ENCODE measurements at places on chromosomes 2 and 18.

GRCh38 chr2:132979339-132980093 is 309.5 kb upstream of the LYPD1 start:
- DNase-seq = no peak

DNA sequence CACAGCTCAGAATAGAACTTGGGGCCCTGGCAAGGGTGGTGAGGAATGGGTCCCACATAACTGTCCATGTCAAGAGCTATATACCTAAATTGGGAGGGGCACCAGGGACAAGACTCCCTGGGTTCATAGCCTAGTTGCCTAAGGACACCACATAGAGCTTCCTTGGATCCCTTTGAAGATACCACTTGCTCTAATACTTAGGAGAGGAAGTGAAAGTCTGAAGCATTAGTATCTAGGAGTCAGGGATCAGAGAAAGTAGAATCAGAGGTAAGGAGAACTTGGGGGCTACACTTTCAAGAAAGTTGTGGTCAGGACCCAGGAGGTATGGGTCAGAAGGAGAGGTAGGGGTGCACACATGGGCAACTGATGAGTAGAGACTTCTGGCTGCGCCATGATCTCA is 318.2 kb upstream of the SLC39A10 start:
- DNase-seq = no peak

DNA sequence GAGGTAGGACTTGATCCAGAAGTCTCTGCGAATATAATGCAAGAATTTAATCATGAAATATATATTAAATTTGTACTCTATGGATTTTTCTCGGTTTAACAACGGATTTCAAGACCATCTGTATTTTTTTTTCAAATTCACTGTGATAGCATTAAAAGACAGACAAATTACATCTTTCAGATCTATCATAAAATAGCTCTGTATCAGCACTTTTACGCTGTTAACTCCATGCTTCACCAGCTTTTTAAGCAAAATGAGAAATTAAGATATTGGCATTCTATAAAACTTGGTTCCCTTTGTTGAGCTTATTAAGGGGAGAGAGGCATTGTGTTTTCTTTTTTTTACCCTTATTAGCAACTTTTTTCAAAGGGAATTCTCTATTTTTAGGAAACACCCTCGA is 1377.6 kb upstream of the NXPH2 start:
- DNase-seq = no peak

DNA sequence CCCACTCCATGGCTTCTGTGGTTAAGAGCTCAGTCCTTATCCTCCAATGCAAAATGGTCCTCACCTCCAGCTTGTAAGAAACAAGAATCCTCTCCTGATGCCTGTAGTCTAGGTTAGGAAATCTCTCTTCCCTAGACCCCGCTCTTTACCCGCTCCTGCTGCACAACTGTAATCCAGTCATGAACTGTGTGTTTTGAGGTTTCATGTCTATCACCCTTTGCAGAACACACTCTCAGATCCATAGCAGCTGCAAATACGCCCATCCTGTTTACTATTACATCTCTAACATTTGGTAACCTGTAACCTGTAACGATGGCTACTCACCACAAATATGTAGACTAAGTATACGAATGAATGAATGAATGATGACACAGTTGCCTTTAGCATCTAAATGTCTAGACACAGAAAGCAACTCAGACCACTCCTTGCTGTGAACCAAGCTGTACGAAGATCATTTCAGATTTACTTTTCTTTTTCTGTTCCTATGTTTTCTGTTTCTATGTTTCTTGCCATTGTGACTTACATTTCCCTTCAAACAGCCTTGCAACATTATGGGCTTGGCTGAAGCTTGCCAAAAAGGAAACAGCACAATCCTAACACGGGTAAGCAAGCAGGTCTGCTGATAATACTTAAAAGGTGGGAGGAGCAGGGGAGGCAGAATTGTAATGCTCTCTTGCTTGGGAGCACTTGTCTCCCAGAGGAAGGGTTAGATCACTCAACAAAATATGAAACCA is 53.7 kb downstream of the EPHA4 start:
- DNase-seq = no peak

- DNase-seq = no peak
Measured at GRCh38 chr2:58900246-58901027, 659.3 kb upstream of the FANCL start.

GRCh38 chr2:170675701-170676100 is 39.4 kb upstream of the SP5 start:
- DNase-seq = no peak

- peak; percentile 1 for DNase-seq
Measured at GRCh38 chr2:52034706-52035105, 1002.8 kb upstream of the NRXN1 start.

DNA sequence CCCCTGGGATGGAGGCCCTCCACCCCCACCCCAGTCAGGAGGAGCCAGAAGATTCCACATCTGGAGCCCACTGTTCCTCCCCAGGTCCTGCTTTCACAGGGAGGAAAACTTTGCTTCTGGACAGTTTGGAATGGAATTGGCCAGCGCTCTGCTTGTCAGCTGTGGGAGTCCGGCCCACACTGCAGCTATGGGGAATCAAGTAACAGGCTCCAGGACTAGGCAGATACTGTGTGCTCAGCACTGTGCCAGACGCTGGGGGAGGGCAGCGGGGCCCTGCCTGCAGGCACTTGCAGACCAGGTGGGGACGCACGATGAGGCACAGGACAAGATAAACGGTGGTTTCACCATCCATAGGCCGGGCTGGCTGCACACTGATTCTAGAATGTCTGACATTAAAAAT is 114.0 kb downstream of the STPG4 start:
- DNase-seq = no peak

DNA sequence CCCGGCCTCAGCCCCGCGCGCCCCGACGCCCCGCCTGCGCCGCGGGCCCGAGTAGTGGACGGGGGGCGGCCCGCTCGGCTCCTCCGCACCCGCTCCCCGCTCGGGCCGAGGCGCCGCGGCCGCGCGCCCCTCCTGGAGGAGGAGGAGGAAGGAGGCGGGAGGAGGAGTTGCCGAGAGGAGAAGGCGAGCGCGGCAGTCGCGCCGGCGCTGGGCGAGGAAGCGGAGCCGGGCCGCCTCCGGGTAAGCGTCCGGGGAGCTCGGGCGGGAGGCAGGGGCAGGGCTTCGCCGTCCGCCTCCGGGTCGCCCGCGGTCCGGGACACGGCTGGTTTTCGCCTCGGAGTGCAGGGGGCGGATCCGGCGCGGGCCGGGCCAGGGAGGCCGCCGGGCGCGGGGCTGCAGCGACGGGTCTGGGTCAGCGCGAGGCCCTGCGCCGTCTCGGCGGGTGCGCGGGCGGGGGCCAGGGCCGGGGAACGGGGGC is at the start of gene SOCS6:
SOCS6 (plus strand) TSS at position 195 of the 478 bp plus-strand sequence. CDS start 35,624 bp downstream, outside the sequence.
- DNase-seq = peak; percentile 57

DNA sequence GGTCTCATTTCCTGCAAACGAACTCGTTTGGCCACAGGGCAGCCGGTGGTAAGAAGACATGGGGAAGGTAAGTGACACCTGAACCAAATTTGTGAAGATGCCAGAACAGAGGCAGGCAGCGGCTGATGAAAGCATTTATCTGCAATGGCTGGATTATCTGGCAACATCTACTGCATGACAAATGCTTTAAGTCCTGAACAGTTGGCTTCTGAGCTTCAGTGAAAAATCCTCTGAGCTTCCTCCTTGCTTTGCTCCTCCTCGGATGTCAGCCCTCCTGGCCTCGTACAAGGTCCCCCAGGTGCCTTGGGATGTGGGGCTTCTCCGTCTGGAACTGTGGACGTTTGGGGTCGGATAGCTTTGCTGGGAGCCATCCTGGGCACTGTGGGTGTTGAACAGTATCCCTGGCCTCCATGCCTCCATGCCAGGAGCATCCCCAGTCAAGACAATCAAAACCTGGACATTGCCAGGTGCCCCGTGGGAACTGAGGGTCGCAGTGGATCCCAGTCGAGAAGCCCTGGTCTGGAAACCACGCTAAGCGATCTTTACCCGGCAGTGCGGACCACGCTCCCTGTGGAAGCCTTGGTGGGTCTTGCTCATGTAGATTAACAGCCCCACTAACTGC is 49.3 kb downstream of the KCNG2 start:
- no peak for DNase-seq

GRCh38 chr18:45161850-45162249 is 453.4 kb upstream of the SLC14A2 start:
- no peak for DNase-seq

DNA sequence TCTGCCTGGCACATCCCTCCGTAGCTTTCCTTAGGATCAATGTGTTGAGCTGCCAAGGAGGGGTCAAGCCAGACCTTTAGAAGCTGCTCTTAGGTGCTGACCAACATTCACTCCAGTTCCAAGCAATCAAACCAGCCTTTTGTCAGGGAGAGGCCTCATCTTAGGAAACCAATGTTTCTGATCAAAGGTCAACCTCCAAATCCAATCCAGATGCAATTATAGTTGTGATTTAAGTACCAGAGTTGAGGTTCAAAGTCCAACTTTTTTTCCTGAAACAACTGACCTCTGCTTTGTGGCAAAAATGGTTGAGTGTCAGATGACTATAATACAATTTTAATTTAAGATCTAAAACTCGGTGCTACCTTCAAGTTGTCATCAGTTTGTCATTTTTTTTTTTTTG is 303.4 kb downstream of the ALK start:
- DNase-seq = no peak

DNA sequence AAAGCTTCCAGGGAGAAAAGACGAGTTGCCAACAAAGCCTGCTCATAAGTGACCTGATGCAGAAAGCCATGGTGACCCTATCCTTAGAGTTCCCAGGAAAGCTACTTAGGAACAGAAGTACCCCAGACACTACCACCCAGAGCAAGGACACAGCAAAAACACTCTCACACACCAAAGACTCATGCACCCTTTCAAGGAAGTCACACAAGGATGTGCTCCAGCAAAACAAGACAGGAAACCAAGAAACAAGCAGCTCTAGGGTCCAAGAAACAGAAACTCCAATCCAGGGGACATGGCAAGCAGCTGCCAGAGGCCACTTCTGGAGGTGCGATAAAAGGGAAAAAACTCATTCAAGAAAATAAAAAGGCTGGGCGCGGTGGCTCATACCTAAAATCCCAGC is 5.7 kb downstream of the KIF1A start:
- no peak for DNase-seq

- no peak for DNase-seq
Measured at GRCh38 chr18:58315041-58315440, 271.0 kb downstream of the NEDD4L start.

DNA sequence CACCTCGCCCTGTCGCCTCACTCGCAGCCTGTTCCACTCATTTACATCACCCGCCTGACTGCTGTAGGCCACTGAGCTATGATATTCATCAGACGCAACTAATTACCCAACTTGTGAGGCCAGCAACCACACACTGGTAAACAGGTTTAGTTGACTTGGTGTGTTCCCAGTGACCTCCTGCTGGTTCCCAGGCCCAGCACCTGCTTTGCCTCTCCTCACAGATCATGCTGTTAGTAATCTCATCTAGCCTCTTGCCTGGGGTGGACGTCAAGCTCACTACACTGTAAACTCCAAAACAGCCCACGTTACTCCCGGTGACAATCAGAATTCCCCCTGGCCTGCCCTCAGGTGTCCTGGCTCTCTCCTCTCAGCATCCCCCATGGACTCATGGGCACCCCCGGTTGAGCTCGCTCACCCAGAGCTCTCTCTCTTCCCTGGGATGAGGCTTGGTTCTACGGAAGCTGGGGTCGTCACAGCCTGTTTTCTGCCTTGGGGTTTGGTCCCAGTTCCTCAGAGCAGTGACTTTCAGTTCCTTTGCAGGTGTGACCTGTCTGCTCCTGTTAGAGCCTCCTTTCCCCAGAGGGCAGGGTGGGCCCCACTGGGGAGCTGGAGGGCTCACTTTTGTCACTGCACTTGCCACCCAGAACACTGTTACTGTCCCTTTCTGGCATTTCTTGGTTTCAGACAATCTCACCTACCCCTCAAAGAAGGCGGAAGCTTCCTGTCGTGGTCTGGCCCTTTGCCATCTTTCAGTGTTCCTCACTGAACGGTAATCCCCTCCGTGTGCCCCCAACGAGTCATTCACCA is 40.3 kb downstream of the INPP5D start:
- DNase-seq = no peak

All from left kidney (tissue), 8 donors.